Epithelial cell of umbilical artery (primary cell): ENCODE measurements at places on chromosomes 1 and 21. TPM values are rescaled to one million over a fixed set of nuclear protein-coding genes. Genes with fewer than 3 reads are reported as not detected.

Gene MCOLN3
- not detected in 2 replicates for total RNA-seq

Gene ITSN1
- 42.9 and 64.7 TPM in 2 replicates for total RNA-seq

Gene MATN1
- under 0.01 TPM in 1 of 2 replicates, not detected in the other for total RNA-seq

Gene CENPF
- 44.5 and 52.4 TPM in 2 replicates for total RNA-seq

Gene MACF1
- 444 and 492 TPM in 2 replicates for total RNA-seq

Gene BTG2
- 17.9 and 32.2 TPM in 2 replicates for total RNA-seq

Gene NCAM2
- total RNA-seq: 0.97 and 1.4 TPM in 2 replicates

Gene CFAP45
- total RNA-seq: 1.5 and 1.9 TPM in 2 replicates

Gene EPHA2
- 90.3 and 108 TPM in 2 replicates for total RNA-seq

Gene ANGPTL3
- not detected in 2 replicates for total RNA-seq

Gene TMEM51
- total RNA-seq: 6.5 and 10.9 TPM in 2 replicates

Gene DNASE2B
- not detected in 2 replicates for total RNA-seq
